ENCODE measurements at places on chromosomes 1 and 21.

- DNase-seq: peak; percentile 72
Measured at GRCh38 chr1:206739411-206740076, 31.0 kb upstream of the IL19 start.

DNA sequence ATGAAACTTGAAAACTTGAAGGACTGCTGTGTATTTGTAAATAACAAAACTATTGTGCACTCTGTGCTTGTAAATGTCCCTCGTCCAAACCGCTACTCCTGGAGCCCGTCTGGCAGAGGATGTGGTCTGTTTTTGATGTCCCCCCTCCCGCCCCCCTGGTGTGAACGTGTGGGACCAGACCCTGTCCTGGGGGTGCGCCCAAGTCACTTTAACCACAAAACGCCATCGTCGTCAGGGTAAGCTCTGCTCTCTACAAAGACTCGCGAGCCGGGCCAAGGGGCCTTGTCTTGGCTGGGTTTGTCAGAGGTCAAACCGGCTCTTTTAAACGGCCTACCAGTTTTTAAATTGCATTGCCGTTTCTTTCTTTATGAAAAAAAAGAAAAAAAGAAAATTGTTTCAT is 87.4 kb upstream of the TMEM51 start:
- no peak for DNase-seq

DNA sequence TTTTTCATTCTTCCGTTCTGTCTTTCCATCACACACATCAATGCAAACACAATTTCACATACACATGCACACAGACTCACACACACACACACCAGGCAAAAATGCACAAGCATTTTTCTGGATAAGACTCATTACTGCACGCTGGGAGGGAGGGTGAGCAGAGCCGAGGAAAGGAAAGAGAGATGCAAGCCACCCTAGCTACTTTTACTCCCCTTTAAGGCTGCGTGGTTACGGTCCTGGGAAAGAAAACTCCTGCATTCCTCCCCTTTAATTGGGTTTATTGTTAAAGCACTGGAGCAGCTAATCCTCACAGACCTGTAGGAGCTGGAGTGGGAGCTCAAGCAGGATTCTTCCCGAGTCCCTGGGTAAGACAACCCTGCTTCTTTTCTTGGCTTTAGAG is at the start of gene CAMK1G:
CAMK1G (plus strand) TSS at position 307 of the 400 bp plus-strand sequence. CDS start 11,270 bp downstream, outside the sequence.
- no peak for DNase-seq

DNA sequence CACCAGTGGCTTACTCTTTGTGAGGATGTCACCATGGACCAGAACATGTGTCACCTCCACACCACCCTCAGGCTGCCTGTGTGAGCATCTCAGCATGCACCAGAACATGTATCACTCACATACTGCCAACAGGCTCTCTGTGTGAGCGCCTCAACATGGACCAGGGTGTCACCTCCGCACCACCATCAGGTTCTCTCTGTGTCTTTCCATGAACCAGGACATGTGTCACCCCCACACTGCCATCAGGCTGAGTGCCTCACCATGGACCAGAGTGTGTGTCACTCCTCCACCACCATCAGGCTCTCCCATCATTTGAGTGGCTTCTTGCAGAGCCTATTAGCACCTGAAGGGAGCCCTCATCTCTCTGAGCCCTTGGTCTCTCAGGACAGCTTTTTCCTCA is 125.2 kb downstream of the ZNF648 start:
- DNase-seq: peak; percentile 32

- DNase-seq: no peak
Measured at GRCh38 chr1:185487026-185487425, 170.0 kb upstream of the IVNS1ABP start.

DNA sequence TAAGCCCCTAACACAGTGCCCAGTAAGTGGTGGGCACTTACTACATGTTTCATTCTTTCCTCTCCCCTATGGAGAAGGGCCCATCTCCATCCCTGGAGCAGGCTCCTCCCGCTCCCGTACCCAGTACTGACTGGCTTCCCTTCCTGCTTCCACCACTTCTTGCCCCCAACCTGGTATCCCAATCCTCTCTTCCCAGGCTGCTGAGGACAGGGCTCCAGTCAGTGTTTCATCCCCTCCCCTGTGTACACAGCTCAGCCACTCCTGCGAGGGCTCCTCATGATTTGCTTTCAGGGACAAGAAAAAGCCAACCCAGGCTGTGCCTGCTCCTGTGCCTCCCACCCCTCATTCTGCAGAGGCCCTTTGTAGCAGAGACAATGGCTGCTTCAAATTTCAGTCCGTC is 20.8 kb upstream of the ETV3 start:
- no peak for DNase-seq

- DNase-seq: no peak
Measured at GRCh38 chr1:5485436-5485835, 506.8 kb downstream of the NPHP4 start.

DNA sequence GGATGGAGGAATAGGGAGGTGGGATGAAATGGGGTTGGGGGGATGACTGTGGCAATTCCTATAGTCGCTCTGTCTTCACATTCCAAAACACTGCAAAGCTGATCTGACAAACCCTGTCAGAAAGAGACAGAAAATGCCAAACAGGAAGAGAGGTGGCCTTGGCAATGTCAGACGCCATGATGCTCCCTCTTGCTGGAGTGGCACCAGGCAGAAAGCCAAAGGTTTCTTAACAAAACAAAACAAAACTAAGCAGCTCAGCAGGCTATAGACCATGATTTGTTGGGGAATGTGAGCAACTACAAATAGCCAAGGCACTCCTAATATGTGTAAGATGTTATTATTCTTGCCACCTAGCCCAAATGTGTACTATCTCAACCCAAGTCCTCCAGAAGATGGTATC is 42.9 kb upstream of the PLA2G2C start:
- no peak for DNase-seq

DNA sequence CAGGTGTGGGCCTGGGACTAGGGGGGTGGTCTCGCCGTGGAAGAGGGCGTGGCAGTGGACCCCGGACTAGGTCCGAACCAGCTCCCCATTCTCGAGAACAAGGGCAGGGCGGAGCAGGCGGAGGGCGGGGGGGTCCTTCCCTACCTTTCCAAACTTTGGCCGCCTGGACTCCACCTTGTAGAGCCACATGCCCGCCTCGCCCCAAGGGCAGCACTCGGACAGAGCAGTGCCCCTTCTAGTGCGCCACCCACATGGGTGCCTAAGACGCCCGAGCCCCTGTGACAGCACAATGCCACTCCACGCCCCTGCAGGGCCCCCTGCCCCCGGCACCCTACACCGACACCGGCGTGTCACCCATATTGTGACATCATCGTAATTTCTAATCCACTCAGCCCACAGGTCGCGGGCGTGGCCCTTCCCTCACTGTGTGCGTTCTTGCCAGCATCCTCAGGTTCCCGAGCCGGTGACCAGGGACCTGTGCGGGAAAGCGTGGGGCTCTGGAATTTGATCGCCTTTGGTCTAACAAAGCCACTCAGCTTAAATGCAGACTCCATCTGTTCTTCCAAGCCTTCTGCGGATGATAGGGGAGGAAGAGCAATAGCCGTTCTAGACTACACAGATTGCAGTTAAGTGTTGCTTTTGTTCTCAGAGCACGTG is 553 bp upstream of the STMN1 start:
- peak; percentile 48 for DNase-seq

- no peak for DNase-seq
Measured at GRCh38 chr1:205432116-205432515, 10.3 kb upstream of the LEMD1 start.

- DNase-seq: no peak
Measured at GRCh38 chr1:81542196-81542595, 258.5 kb upstream of the ADGRL2 start.

- DNase-seq: no peak
Measured at GRCh38 chr1:223558512-223558911, 107.0 kb downstream of the CAPN8 start.

- DNase-seq: no peak
Measured at GRCh38 chr21:26888256-26888655, 43.0 kb upstream of the ADAMTS1 start.

- no peak for DNase-seq
Measured at GRCh38 chr1:7120863-7121621, 335.8 kb downstream of the CAMTA1 start.

DNA sequence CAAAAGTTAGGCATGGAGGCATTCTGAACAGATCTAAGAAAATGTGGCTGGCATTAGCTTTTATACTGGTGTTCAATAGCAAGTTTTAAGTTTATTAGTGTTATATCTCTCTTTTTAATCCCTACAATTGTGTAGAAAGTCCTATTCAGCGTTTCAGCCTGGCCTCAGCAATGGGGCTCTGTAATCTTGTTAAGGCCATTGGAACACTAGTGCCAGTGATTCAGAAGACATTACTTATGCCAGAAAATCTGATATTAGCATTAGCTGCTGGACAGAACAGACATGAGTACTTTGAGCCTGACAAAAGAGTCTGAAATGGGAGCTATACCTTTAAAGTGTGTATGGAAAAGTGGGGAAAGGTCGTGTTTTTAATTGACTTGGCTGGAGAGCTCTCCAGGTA is 167.0 kb downstream of the NEGR1 start:
- no peak for DNase-seq

DNA sequence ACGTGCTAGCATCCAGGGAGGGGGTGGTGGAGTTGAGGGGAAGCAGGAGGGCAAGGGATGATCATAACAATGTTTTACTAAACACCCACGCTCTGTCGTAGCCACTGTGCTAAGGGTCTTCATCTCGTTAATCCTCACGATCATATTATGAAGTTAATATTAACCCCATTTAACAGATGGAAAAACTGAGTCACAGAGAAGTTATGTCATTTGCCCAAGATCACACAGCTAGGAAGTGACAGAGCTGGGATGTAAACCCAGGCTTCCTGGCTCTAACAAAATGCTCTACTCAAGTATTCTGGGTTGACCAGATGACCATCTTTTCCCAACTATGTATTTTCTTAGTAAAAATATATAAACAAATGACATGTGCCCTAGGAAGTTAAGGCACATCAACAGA is 88.7 kb downstream of the TAS1R2 start:
- DNase-seq: no peak

DNA sequence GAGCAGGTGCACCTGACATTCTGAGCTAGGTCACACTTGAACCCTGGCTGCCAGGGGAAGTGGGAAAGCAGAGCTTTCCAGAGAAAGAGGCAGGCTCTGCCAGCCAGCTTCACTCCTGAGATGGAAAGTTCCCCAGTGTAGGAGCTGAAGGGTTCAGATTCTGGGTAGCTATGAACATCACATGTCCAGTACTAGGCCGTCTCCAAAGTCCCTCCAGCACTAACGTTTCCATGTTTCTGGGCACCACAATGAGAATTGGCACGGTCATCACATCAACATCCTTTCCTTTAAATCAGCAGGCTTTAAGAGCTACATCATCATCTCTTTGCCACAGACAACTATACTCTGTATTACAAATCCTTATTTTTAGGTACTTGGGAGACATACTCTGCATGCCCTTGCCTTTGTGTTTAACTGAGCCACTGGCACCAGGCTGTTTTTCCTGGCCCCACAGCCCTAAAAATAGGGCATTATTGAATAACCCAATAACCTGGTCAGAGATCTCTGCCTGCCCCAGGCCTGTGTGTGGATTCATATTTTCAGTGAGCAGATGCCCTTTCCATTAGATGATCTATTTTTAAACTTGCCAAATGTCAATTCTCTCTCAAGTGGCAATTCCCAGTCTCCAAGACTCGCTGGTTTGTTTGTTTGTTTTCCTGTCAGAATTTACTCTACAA is 35.4 kb upstream of the USP24 start:
- DNase-seq: no peak

- no peak for DNase-seq
Measured at GRCh38 chr1:234865171-234866006, 255.4 kb upstream of the IRF2BP2 start.

DNA sequence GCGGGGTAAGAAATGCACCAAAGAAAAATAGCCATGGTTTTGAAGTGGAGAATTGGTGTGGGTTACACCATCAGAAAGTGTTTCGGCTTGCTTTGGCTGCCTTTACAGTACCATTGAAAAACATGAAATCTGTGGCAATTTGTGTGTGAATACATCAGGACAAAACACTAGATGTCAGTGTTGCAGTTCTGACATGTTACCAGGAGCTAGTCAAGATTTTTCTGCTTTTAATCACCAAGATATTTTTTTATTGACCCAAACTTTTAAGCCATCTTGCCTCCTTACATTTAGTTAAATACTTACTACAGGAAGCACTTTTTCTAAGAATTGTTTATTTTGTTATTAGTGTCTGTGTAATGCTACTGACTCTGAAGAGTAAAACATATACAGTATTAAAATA is 14.3 kb downstream of the RRP15 start:
- DNase-seq: no peak

- no peak for DNase-seq
Measured at GRCh38 chr1:116076831-116077230, 34.4 kb upstream of the MAB21L3 start.

DNA sequence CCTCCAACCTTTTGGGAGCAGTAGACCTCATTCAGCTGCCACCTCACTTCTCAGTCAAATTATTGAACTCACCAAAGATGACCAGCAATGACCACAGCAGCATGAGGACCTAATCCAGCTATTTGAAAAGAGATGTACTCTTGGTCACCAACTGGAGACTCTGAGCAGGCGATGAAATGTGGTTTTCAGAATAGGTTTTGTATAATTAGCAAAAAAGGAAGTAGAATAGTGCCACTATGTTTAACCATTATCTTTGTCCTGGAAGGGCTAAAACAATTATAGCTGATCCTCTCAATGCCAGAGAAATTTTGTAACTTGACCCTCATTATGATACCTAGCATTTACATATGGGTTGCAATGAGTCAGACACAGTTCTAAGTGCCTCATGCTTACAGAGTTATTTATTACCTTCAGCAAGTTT is at the start of gene FCRL2:
FCRL2 (minus strand) TSS at position 162 of the 421 bp plus-strand sequence; CDS start at position 103, 59 bp downstream.
- DNase-seq: no peak

DNA sequence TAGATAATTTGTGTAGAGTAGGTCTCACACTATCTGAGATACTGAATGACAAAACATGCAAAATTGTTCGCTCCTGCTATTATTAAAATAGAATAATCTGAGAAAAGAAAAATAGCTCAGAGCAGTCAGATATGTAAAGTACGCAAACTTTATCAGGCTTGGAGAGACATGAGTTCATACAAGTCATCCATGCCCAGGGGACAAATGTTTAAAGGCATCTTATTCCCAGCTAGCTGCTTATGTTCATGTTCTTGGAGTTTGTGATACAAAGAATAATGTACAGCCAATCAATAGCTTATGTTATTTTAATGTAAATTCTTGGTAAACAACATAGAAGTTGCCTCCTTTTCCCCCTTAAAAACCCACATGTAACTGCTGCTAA is 69.4 kb upstream of the USP25 start:
- no peak for DNase-seq

DNA sequence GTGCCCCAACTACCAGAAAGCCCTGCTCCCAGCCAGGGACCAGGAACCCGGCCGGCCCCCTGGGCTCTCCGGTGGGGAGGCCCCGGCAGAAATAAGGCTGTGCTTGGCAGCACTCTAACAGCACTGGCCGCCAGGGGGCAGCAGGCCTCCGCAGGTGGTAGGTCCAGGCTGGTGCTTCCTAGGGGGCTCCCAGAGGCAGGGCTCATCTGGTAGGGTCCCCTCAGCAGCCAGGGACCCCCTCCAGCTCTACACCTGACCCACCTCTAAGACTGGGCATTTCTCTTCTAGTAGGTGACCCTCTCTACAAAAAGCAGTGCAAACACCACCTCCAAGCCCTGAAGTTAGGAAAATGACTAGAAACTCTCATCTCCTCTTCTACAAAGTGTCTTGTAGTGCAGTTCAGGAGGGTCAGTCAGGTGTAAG is 85.6 kb downstream of the STUM start:
- peak; percentile 86 for DNase-seq

- DNase-seq: no peak
Measured at GRCh38 chr1:15718199-15718601, 17.9 kb upstream of the SLC25A34 start.

All from activated T-cell treated with anti-CD3 and anti-CD28 coated beads, Interleukin-2, amount 50 U/mL, for 48 hours (primary cell).